Renal cortex interstitium (tissue), 15 donors: ENCODE measurements at places on chromosomes 5 and 9. TPM values are rescaled to one million over a fixed set of nuclear protein-coding genes. Genes with fewer than 3 reads are reported as not detected.

DNA sequence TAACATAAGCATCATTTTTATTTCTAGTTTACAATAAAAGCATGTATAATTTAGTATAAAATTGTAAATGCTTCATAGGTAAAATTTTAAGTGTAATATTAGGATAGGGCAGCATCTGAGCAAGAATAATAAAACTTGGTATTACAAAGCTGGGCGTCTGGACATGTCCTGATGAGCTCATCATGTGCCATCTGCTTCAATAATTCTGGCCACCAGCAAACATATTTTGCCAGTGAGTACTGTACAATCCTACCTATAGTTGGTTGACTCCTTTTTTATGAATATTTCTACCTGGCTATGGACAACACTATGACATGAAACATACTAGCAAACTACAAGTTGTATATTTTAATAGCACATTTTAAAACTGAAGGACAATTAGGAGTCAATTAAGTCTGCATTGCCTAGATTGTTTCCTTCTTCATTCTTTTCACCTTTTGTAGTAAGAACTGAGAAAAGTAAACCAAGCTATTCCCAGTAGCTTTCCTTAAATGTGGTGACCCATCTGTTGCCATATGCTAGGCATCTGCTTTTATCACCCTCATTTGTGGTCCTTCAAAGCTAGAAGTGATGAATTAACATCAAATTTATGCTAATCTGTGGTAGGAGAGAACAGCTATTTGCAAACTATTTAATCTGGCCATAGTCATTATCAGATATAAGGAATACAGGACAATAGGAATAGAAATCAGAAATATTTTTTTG is 23.4 kb downstream of the LURAP1L start:
- no peak for DNase-seq

- no peak for DNase-seq
These were observed 21.3 kb downstream of the TRMO start for GRCh38 chr9:97900738-97901565.

DNA sequence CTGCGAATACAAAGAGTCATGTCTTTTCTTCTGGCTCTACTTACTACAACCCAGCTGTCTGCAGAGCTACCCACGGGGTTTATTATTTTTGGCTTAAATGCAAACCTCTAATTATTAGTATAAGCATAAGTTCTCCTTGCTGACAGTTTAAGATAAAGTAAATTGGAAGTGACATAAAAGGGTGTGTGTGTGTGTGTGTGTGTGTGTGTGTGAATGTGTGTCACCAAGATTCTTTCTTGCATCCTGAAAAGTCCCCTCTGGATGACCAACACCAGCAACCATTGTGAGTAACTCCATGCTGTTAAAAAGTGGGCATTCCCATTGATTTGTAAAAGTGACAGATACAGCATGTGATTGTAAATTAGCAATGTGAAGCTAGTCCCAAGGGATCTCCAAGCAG is 803.8 kb upstream of the ZNF608 start:
- peak; percentile 38 for DNase-seq

GRCh38 chr9:109349421-109349846 is 28.6 kb upstream of the EPB41L4B start:
- no peak for DNase-seq

GRCh38 chr5:87195616-87196015 is 72.1 kb upstream of the RASA1 start:
- no peak for DNase-seq

- DNase-seq, result no peak
These were observed 65.2 kb upstream of the SPIN1 start for GRCh38 chr9:88322906-88323566.

DNA sequence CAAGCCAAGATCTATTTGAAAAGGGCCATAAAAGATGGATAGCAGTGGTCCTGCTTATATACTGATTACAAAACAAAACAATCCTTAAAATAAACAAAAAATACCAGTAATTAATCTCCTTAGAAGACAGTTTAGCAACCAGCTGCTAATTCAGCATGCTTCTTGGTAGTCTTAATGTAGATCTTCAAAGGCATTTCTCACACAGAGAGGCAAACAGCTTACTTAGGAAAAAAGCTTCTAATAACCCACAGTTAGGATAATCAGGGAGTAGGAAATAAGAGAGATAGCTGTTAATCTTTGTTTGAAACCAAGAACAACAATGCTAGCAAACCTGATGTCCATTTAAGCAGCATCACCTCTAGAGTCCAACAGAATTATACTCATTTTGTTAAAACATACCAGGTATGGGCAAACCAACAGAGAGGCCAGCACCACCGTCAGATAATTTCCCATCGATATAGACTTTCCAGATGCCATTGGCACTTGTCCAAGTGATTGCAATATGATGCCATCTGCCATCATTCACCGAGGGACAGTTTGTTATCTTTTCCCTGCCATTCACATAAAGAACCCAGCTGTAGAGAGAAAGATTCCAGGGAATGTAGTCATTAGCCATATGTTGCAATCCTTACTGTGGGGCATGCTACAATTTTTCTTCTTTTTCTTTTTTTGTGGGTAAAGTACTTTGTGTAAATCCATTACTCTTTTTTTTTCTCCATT is 105.6 kb upstream of the TXNDC8 start:
- no peak for DNase-seq

Gene TMEM174
- 17.1 TPM for polyA plus RNA-seq
